AG04449 (cell line): ENCODE measurements at places on chromosomes 3 and 15.

DNA sequence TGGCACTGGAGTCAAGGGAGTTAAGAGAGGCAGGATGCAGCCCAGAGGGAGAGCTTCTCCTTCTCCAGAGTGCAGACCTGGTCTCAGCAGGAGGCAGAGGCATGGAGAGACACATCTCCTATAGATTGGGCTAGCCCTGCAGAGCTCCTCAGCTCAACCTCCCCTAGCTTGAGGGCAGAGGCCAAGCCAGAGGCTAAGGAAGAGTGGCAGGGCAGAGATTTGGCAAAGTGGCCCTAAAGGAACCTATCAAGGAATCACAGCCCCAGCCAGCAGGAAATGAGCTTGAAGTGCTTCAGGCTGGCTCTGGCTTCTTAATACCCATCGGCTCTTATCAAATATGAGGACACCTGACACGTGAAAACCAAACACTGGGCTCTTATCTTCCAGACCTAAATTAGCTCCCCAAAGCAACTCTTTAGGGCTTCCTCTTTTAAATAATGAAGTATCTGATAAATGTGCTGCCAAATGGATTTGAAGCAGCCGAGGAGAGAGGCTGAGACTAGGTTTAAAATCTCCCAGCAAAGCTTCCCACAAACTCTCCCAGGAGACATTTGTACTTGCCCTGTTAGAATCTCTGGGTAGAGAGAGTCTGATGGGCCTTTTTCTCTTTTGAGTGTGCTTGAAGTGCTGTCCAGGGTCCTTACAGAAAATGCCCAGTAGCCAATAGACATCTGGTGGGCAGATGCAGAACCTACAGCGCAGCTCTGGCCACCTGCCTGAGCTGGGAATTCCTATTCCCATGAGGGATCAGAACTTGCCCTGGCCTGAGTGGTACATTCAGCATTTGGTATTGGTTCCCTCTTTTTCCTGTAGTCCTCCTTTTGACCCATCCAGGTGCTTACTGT, 271.4 kb downstream of the CLSTN2 start:
- no peak for DNase-seq

DNA sequence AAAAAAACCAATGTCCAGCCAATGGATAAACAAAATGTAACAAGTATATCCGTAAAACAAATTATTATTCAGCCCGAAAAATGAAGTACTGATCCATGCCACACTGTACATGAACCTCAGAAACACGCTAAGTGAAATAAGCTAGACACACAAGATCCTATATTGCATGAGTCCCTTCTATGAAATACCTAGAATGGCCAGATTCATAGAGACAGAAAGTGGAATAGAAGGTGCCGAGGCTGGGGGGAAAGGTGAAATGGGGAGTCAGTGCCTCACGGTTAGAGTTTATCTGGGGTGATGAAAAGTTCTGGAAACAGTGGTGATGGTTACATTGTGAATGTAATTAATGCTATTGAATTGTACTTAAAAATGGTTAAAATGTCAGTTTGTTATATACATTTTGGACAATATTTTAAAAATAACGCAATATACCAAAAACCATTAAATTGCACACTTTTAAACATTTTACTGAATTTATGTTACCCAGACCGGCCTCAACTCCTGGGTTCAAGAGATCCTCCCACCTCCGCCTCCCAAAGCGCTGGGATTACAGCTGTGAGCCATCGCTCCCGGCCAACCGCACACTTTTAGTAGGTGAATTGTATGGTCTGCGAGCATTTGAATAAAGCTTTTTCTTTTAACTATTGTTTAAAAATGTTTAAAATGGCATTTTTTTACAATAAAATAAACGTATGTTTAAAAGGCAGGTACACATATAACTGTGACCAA, 2.1 kb downstream of the RNF168 start:
- DNase-seq: no peak

GRCh38 chr15:57726411-57726810, 19.9 kb downstream of the POLR2M start:
- no peak for DNase-seq

DNA sequence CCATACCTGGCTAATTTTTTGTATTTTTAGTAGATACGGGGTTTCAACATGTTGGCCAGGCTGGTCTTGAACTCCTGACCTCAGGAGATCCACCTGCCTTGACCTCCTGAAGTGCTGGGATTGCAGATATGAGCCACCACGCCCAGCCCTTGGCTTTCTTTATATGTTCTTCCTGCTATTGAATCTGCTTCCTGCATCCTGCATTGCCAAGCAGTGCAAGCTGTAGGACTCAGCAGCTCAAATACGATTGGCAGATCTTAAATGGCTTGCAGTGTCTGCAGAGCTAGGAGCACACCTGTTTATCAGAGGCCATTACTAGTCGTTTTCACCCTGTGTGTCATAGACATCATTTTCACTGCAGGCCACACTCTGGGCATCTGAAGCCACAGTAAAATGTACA, 426.2 kb upstream of the PPP2R3A start:
- DNase-seq: no peak
